Temporal lobe (tissue), 4 donors: ENCODE measurements at places on chromosomes 11 and 22. TPM values are rescaled to one million over a fixed set of nuclear protein-coding genes. Genes with fewer than 3 reads are reported as not detected.

Gene DDTL
- total RNA-seq = not detected

Gene RAB39A
- total RNA-seq = 32.7 TPM

Gene ABTB2
- 4.2 TPM for total RNA-seq

Gene STX3
- total RNA-seq = 21.6 TPM

Gene MRGPRX3
- total RNA-seq = 0.25 TPM

Gene PANX3
- 0.25 TPM for total RNA-seq

Gene MOGAT2
- total RNA-seq = 0.25 TPM

Gene SLC5A1
- not detected for total RNA-seq

Gene ART1
- not detected for total RNA-seq

Gene SLC22A8
- total RNA-seq = 2.2 TPM

Gene LMO2
- total RNA-seq = 13.5 TPM

Gene STK33
- 4.2 TPM for total RNA-seq

Gene EFCAB6
- total RNA-seq = 7.6 TPM

Gene TRIM49
- total RNA-seq = not detected

Gene AQP11
- 4.7 TPM for total RNA-seq

Gene PGM2L1
- 193 TPM for total RNA-seq

Gene ATG2A
- total RNA-seq = 5.7 TPM
